NCI-H526 treated with DMSO at 0.1 percent for 48 hours (cell line): ENCODE measurements at places on chromosomes 4 and X.

GRCh38 chrX:24902806-24903205, 113.0 kb downstream of the ARX start:
- DNase-seq = no peak

- no peak for DNase-seq
Measured at GRCh38 chr4:141571362-141571761, 65.0 kb upstream of the IL15 start.

DNA sequence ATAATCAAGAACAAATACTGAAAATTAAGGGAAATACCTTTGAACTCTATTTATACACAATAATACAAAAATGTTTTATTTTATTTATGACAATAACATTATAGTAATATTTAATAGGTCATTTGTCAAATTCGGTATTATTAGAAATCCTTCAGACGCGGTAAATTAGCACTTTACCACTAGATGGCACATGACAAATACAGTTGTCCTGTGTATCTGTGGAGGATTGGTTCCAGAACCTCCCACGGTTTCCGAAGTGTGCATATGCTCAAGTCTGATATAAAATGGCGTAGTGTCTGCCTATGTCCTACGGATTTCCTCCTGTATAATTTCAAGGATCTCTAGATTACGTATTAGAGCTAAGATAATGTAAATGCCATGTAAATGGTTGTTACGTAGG, 8.1 kb upstream of the LINC00632 start:
- DNase-seq = no peak

DNA sequence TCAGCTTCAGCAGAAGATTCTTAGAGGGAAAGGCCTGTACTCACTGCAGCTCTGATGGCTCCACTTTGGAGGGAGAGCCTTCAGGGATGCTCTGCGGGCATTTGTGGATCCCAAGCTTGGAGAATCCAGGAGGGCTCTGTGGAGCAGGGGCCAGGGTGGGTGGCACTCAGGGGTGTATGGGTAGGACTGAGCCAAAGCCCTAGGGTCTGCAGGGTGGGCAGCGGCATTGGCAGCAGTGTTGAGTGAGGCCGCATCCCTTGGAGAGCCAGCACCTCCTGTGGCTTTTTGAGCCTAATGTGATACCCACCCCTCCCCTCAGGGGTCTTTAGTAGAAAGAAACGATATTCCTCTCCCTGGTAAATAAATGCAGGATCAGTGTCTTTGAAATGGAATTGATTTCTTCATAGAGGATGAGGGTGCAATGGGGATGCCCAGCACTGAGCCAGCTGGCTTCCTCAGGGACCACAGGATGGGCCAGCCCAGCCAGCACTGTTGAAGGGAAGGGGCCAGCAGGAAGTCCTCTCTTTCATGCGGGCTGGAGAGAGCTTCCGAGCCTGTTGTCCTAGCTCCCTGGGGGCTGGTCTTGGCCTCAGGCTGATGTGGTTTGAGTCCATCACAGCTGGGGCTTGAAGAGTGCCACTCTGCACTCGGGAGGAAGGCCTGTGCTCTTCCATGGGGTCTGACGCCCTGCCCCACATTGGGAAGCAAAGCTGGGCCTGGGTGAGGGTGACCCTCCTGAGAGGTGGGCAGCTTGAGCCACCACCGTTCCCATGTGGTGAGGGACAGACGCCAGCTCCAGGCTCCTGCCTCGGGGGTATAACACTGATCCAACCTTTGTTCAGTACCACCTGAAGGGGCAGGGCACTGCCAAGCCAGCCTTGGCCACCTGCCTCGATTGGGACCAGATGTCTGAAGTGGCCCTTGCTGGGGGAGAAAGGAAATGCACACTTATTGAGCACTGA, 49.5 kb downstream of the PSAPL1 start:
- no peak for DNase-seq

DNA sequence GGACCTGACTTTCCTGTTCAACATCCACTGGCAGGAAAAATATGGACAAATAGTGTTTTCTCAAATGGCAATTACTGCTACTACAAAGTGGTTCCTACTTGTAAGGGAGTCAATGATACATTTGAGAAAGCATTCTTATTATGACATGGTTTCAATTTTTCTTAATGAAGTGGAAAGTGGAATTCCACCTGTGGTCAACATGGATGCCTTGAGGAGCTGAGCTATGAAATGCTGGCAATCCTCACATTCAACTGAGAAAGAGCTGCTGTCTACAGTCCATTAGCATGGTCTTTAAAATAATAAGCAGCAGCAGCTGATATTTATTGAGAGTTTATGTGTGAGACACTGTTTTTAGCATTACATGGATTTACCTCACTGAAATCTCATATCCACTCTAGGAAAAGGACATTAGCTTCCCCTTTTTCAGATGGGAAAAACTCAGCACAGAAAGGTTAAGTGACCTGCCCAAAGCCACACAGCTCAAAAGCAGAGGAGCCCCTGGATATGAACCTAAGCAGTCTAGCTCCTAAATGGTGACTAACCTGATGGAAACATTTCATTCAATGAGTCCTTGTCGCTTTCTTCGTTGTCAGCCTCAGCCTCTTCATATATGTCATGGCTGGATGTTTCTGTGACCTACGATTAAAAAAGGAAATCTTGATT, 29.2 kb downstream of the MAP7D3 start:
- DNase-seq = no peak
